ENCODE measurements at places on chromosomes 13 and 19.
A peak's percentile ranks its signal among the peaks of the same experiment; 100 is the strongest.

- no peak for DNase-seq
These were observed 44.8 kb downstream of the DNM2 start for GRCh38 chr19:10762656-10763055.

DNA sequence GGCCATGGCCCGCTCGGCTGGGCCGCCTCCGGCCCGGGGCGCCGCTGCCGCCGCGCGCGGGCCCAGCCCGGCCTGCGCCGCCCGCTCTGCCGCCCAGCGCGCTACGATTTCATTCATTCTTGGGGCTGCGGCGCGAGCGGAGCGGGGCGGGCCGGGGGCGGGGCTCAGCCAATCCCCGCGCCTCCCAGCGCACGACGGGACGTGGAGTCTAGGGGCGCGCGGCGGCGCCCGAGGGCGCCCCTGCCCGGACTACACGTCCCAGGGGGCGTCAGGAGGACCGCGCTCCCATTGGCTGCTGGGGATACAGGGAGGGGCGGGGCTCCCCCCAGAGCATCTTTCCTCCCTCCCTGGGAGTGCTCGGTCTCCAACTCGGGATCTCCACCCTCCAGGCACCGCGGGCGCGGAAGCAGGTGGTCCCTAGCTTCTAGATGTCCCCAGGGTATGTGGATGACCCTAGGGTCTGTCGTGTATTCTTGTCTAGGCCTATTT, 5.6 kb upstream of the DPF1 start:
- DNase-seq = peak; percentile 78

DNA sequence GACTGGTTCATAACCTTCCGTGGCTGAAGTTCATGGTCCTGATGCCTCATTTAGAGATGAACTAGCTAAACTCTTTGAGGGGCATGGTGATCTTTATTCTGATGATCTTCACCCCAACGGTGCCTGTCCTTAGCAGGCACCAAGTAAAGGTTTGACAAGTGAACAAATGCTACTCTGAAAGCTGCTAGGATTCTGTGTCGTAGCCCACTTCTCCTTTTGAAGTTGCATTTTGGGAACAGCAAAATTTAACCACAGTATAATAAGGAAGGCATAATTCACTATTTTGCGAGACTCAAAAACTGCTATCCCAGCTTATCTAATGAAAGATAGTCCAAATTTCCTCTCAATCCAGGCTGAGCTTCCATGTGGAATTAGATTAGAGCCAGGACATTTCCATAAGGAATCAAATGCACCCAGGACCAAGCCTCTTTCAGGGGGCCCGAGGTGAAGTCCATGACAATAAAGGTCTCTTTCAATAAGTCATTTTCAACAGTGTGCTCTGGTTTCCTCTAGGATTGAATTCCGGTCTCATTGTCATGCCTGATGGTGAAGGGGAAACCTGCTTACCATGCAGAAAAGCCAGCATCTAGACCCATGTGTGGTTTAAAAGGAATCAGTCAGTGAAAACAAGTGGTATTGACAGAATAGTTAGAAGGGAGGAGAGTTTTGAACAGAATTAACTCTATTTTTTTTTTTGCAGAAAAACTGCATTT, 23.1 kb downstream of the SIAH3 start:
- no peak for DNase-seq

- DNase-seq = no peak
These were observed 59.4 kb downstream of the ZNF536 start for GRCh38 chr19:30431591-30431990.

GRCh38 chr13:113607889-113608635, 23.5 kb downstream of the TFDP1 start:
- no peak for DNase-seq

GRCh38 chr19:12648088-12648487, 18.5 kb downstream of the MAN2B1 start:
- no peak for DNase-seq

GRCh38 chr19:14475251-14476073, at the start of gene PTGER1:
PTGER1 (minus strand) TSS chr19:14475354; CDS start chr19:14474320, 1,034 bp downstream.
- DNase-seq = no peak

DNA sequence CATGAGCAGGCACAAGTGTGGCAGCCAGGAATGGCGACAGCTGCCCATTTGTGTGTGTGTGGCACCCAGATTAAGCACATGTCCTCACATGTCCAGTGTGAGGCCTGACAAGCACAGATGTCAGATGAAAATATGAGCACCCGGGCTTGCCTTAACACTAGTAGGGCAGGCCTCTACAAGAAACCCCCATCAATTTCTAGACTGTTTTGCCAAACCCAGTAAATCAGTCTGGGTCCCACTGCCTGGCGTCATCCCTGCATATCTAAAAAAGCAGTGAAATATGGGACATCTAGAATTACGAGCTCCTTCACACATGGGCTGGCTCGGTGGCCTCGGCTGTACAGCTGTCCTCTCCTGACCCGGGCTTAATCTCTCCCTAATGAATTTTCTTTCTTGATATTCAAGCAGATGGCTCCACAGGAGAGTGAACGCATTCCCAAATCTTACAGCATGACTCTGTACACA, 432.7 kb downstream of the FOXO1 start:
- DNase-seq = no peak

DNA sequence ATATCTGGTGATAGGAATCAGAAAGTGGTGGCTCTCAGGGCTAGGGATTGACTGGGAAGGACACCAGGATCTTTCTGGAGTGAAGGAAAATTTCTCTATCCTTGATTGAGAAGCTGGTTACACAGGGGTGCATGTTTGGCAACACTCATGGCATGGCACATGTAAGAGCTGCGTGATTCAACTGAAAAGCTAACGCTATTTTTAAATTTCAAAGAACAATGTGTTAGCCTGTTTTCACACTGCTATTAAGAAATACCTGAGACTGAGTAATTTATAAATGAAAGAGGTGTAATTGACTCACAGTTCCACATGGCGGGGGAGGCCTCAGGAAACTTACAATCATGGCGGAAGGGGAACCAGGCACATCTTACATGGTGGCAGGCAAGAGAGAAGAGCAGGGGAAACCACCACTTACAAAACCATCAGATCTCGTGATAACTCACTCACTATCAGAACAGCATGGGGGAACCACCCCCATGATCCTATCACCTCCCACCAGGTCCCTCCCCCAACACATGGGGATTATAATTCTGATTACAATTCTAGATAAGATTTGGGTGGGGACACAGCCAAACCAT, 7.4 kb downstream of the SIGLEC8 start:
- DNase-seq = no peak

GRCh38 chr19:19526581-19527370, 1.9 kb upstream of the YJEFN3 start:
- DNase-seq = no peak

DNA sequence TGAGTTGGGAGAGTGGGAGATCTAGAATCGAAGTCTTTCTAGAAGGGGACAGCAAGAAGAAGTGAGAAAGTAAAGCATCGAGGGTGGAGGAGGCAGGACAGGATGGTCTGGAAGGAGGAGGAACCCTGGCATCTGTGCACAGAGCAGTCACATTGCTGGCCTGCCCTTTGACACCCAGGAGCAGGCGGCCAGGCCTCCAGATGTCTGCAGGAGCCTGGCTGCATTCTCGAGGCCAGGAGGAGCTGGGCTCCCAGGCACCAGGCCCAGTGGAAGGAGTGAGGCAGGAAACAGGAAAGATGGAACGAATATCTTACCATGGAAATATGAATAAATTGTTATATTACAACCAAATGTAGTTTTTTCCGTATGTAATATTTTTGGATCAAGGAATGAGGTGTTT, 27.7 kb upstream of the ARGLU1 start:
- no peak for DNase-seq

- no peak for DNase-seq
These were observed 57.3 kb upstream of the LRCH1 start for GRCh38 chr13:46495651-46496050.

DNA sequence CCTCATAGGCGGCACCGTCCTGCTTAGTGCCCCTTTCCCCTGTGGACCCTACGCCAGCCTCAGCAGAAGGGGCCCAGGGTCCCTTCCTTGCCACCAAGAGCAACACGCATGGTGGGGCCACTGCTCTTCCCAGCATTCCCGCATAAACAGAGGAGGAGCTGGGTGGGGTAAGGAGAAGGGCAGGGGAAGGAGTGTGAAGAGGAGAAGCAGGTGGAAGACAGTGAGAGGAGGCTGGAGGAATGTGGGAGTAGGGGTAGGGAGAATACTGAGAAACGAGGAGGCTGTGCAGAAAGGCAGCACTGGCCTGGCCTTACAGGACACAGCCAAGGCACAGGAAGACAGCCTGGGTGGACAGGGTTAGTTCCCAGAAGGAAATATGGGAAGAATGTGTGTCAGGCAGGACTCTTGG, 43.9 kb downstream of the ZNF331 start:
- no peak for DNase-seq

GRCh38 chr19:31555634-31556215, 206.5 kb upstream of the TSHZ3 start:
- no peak for DNase-seq

GRCh38 chr19:18932216-18932841, 8.7 kb downstream of the HOMER3 start:
- no peak for DNase-seq

DNA sequence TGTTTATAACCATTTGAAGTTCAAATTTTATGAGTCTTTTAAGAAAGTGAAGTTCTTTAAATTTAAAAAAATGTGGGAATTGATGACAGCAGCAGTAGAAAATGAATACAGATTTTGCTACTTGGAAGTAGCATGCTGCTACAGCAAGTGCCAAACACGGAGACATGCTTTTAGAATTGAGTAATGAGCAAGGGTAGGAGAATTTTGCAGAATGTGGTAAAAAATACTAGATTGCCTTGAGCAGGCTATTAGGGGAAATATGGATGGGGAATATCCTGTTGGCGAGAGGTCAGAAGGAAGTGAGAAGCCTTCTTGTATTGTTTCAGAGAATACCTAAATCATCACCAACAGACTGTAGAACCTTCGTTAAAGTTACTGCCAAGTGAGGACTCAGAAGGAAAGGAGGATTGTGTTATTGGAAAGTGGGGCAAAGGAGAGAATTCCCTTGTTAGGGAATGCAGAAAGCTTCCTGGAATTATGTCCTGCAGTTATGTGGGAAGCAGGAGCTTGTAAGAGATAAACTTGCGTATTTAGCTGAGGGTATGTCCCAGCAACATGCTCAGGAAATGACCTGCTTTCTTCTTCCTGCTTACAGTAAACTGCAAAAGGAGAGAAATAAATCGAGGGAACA, 32.4 kb upstream of the OXGR1 start:
- DNase-seq = no peak

- DNase-seq = peak; percentile 50
These were observed 20.7 kb downstream of the SAMD4B start for GRCh38 chr19:39362682-39363657.

DNA sequence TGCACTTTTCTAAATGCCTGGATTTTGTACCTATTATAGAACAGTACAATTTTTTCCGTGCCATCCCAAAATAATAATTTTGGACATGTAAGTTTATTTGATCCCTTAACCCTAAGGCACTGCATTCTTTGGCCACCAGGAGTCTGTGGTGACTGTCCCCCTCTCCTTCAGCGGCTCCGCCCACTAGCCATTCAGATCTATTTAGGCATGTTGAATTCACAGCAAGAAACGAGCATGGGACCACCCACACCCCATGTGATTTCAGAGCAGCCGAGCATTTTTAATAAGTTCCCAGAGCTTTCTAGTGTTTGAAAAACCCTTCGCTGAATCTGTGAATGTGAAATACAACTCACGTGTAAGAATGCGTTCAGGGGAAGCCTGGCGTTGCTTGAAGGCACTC, 567.5 kb downstream of the MYO16 start:
- DNase-seq = no peak

DNA sequence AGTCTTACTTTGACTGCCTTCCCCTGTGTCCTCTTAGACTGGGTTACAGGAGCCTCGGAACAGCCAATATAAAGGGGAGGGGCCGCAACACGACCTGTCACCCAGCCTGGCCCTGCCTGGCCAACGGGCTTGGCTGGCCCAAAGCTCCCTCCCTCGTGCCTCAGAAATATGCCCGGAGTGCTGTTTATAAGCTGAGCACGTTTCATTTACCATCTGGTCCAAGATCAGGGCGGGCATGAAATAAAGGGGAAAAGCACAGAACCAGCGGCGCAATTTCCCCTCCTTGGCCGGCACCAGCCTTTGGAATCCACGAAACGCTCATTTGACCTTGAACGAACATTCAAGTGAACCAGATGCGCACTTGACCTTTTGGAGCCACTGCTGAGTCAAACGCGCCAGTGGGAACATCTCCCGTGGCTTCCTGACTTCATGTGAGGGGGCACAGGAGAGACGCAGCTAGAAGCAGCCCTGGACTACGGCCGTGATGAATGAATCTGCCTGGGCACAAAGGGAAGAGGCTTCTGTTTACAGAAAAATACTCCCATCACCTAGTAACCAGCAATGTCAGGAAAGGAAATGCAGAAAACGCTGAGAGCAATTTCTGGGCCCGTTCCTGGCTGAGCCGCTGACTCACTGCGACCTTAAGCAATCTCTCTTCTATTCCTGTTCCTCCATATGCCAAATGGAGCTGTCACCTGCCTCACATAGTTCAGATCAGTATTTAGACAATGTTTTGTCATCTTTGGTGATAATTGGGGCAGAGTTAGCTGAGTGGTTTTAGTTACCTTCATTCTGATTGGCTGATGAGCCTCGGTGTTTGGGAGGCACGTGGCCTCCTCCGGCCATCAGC, 53.3 kb downstream of the RFX2 start:
- peak; percentile 95 for DNase-seq

DNA sequence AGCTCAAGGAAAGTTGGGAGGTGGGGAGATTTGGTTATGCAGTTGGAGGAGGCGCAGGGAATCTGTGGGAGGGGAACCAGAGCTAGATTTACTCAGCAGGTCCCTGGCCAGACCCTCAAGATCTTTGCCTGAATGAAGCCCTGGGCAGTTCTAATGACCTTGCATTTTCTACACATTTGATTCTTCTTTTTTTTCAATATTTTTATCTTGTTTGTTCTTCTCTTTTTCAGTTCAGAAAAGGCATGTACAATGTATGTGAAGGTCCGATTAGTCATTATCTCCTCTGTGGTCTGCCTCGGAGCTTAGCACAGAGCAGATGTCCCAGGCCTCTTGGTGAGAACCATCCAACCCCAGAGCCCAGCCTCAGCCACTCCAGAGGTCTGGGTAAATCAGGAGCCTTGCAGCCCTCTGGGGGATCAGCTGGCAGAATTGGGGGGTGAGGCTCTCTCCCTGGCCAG, 24.2 kb downstream of the SERP2 start:
- DNase-seq = no peak

GRCh38 chr13:39350461-39350881, 252.5 kb downstream of the LHFPL6 start:
- no peak for DNase-seq

GRCh38 chr13:69461397-69461796, 646.2 kb upstream of the ATXN8OS start:
- no peak for DNase-seq

- no peak for DNase-seq
These were observed 20.5 kb downstream of the PPP5C start for GRCh38 chr19:46367426-46367825.

DNA sequence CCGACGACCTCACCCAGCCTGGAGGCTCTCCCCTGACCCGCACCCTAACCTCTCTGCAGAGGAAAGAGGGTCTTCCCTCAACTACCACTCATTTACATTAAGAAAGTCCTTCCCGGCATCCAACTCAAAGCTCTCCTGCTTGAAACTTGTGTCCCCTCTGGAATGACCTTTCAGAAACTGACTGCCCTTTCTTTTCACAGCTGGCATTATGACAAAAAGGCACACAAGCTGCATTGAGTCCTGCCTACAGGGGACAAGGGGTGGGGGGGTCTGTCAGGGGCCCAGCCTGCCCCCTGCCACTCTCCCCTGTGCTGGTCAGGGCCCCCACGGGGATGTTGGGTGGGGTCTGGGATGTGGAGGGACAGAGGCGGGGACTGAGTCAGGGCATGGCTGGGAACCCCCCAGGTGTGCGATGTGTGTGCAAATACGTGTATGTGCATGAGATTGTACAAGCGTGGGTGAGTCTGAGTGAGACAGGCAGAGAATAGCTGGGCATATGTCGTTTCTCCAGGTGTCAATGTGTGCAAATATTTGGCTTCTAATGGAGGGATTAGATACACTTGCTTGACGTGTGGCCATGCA, 2.0 kb downstream of the COL5A3 start:
- no peak for DNase-seq
